ENCODE measurements at places on chromosomes 5 and 9.

DNA sequence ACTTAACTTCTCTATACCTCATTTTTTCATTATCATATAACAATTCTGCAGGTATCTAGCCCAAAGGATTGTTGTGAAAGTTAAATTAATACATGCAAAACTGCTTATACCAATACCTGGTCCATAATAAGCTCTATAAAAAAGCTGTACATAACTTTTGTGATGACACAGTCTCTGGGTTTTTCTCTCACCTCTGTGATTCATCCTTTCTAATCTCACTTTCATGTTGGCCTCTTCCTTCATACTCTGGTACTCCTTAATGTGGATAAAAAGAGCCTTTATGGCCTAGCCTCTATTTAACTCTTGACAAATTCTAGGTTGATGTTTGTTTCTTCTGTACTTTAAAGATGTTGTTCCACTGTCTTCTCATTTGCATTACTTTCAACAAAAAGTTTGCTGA lies 162.9 kb upstream of the ACOT12 start:
- DNase-seq = no peak

- no peak for DNase-seq
Measured at GRCh38 chr9:90961375-90961774, 159.8 kb downstream of the SYK start.

- DNase-seq = no peak
Measured at GRCh38 chr5:157473383-157474320, 13.6 kb downstream of the NIPAL4 start.

- no peak for DNase-seq
Measured at GRCh38 chr9:132171702-132172101, 9.8 kb downstream of the NTNG2 start.

DNA sequence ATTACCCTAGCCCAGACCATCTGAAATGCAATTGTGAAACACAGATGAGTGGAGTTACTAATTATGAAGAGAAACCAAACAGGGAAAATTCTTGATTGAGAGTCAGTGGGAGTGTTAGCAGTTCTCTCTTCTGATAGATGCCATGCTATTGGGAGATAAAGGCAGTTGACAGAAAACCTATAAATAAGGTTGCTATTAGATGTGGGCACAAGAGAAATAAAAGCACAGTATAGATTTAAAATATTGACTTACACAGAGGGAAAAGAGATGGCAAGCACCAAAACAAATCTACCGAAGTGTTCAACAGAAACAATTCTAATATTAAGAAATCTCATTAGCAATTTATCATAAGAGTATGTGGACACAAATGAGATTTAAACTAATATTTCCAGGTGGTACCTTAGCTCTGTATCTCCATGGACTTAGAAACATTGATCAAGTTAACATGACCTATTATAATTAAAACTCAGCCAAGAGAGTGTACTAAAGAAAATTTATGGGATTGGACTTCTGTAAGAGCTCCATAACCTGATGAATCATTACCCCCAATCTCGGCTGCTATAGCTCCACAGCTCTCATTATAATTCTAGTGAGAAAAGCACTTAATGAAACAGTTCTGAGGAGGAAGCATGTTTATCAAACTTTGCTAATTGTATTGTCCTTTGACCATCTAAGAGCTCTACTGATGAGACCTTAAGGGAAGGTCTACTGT lies 665.0 kb upstream of the RIOK2 start:
- no peak for DNase-seq

DNA sequence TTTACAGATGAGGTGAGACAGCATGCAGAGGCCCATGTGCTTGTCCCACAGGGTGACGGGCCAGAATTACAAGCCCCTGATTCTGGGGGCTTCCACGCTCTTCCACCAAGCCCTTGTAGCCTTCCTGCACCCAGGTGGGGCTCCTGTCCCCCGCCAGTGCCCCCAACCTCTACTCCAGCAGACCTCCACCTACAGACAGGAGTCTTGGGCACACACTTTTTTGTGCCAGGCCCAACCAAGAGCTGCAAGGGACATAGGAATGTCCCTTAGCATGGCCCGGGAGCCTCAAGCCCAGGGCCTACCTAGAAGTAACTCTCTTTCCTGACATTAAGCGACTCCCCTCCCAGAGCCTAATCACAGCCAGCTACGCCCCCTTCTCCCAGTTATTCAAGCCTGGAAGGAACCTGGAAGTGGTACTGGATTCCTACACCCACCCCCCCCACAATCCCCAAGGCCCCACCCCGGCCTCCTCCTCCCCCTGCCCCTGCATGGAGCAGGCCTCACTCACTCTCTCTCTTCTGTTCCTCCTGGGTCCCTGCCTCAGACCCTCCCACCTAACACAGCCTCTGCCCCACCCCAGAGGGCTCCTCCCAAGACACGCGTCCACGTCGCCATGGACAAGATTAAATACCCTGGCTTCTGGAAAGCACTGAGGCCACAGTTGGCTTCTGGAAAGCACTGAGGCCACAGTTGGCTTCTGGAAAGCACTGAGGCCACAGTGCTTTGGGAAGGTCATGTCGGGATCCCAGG lies 30.5 kb downstream of the ADAMTS2 start:
- DNase-seq = no peak

DNA sequence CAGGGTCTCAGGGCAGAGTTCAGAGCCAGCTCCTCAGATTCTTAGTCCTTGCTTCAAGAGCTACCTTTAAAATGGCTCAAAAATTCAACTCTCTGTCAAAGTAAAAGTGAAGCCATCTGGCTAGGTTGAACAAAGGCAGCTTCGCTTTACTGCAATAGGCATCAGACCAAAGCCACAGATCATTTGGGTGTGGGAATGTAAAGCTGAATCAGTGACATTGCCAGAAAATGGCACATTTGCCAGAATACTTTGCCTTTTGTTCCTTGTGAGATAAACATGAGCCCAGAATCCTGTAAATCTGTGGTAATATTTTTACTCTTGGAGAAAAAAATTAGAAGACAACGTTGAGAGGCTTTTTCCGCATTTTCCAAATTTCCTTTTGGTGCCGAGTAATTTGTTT lies 210.5 kb downstream of the PALM2AKAP2 start:
- no peak for DNase-seq

DNA sequence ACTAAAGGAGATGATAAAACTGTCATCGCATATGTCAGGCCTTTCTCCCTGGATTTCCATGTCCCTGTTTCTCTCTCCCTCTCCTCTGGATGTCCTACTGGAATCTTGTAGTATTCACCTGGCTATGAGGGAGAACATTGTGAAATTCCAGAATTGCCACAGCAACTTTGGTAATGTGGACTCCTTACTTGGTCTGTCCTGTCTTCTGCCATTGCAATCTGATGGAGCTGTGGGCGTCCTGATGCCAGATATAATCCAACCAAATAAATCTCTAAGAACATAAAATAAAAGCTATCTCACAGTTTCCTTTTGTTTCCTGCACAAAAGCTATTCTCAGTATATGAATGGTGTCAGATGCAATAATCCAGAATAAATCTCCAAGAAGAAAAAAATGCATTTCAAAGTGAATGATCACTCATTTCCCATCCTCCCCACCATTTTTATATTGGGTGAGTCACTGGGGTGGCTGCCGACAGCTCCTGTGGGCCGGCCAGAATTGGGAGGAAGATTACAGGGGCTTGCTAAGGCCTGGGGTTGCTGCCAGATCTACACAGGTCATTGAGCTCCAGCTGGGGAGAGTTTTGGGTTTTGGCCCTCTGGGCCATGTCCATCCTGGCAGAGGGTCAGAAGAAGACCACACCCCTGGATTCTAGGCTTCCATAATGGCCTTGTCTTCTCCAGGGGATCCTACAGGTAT lies 160.7 kb upstream of the PITX1 start:
- no peak for DNase-seq

- DNase-seq = no peak
Measured at GRCh38 chr5:151318850-151319732, 15.5 kb upstream of the SLC36A3 start.

GRCh38 chr9:92165484-92165883 lies 50.3 kb upstream of the SPTLC1 start:
- no peak for DNase-seq

DNA sequence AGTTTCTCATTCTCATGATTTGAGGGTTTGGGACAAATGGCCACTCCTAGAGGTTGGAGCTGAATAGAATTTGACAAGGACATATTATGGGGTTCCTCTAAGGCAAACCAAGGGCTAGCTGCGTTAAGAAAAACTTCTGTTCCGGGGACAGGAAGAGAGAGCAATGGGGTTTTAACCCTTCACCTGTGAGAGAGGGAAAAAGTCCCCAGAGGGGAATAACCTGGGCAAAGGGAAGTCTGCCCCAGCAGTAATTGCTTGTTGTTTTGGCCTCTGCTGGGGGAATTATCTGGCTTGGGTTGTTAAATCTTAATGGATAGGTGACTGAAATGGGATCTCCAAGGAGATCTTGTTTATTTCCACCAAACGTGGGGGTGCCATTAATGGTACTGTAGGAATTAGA lies 110.1 kb upstream of the MOCS2 start:
- DNase-seq = no peak

Measured in fibroblast of skin of left biceps (primary cell).